ENCODE measurements at places on chromosomes 1 and 21.

DNA sequence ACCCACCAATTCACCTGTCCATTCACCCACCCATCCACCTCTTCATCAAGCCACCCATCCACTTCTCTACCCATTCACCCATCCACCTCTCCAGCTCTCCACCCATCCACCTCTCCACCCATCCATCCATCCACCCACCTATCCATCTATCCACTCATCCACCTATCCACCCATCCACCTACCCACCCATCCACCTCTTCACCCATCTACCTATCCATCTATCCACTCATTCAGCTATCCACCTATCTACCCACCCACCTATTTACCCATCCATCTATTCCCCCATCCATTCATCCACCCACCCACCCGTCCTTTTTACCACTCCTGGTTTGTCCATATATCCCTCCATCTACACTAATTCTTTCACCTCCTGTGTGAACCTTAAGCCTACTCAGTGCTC lies 105.7 kb downstream of the ACTL8 start:
- no peak for DNase-seq

- no peak for DNase-seq
Measured at GRCh38 chr1:36137226-36137625, 12.1 kb downstream of the TRAPPC3 start.

DNA sequence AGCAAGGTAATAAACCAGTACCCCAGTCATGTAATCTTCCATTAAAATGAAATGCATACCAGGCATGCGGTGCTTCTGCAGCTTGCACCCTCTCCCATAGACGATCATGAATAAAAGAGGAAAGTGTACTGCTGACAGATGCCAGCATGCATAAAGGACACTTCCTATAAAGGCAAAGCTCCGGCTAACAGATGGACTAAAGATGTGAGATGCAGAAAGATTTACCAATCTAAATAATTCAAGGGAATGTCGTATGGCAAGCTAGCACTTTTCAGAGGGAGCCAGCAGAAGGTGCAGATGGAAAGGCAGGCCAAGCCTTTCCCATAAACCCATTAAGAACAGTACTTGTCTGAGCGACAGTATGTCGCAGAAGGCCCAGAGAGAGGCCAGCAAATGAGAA lies 542.0 kb downstream of the NUF2 start:
- DNase-seq = no peak

DNA sequence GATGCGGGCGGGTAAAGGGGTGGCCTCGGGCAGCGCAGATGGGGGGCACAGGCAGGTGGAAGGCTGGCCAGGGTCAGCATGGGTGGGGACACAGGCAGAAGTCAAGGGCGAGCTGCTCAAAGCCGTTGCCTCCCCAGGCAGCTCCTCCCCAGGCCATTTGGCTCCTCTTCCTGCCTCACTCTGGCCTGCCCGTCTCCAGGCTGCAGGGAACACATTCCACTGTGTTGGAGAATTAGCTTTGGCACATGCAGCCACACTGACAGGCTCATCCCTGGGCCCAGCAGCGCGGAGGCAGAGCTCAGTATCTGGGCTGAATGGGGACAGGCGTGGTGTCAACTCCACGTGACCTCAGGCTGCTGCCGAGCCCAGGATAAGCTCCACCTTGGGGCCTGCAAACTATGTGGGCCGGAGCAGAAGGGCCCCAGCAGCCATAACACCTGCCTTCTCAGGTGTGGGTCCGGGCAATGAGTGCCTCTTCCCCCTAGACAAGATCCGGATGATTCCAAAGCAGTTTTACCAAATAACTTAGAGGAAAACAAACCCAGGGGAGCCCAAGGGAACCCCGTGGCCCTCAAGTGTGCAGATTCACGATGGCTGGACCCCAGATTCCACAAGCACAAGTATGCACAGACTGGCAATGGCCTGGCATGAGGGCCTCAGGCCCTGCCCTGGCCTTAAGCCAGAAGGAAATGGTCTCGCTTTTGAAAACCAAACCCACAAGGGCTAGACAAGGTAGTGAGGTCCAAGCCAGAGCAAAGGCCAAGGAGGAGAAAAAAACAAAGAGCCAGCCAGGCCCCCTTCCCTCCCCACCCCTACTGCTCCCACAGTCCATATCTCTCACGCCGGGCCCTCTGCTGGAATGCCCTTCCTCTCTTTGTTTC lies 40.2 kb downstream of the HSPG2 start:
- DNase-seq = no peak

DNA sequence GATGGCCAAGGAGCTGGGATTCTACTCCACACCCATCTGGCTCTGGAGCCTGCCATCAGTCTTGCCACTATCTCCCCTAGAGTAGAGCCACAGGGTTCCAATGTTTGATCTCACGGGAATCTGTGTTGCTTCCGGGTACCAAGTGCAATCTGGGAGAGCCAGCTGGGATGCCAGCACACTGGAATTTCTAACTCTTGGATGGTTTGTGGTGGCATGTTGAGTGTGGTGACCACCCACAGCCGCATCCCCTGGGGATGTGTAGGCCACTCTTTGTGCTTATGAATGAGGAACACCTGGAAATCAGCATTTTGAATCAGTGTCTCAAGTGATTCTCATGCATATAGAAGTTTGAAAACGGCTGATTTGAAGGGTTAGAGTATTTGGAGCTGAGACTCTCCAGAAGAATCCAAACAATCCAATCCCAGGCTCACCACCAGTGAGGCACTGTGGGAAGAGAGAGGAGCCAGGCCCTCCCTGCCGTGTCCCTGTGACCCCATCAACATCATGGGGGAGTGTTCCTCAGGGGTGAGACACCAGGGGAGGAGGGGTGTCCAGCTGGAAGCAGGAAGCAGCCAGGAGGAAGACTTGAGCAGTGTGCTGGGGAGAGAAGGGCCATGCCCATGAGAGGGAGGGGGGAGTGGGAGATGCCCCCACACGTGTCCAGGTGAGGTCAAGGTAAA lies 13.4 kb downstream of the FBLIM1 start:
- DNase-seq = no peak

DNA sequence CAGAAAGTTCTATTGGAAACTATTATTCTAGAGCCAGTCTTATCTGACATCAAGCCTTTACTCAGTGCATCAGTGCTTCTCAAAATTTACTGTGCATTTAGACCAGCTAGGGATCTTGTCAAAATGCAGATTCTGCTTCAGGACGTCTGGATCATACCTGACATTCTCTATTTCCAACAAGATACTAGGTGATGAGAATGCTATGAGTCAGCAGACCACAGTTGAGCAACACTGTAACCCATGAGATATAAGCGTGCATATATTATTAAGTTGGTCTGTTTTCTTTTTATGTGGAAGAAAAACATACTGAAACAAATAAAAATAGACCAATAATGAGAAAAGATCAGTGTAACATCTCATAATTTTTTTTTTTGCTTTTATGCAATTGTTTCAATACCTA lies 40.4 kb upstream of the KCNH1 start:
- DNase-seq = no peak

DNA sequence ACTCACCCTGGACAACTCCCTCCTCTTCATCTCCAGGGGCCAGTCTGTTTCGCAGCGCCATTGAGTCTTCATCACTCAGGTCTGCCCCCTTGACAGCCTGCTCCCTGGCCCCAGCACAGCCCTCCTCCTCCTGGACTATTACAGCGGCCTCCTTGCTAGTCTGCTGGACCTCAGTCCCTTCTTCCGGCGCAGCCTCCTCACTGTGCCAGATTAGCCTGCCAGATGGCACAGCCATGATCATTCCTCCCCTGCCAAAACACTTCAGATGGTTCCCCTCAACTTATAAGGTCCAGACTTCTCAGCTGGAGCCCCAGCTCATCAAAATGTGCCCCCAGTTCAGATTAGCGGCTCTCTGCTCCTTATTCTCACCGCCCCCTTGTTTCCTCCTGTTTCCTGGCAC lies 7.0 kb upstream of the CELSR2 start:
- no peak for DNase-seq

- no peak for DNase-seq
Measured at GRCh38 chr1:66852870-66853269, 51.8 kb upstream of the INSL5 start.

- no peak for DNase-seq
Measured at GRCh38 chr1:102071451-102071850, 74.7 kb upstream of the OLFM3 start.

- no peak for DNase-seq
Measured at GRCh38 chr1:10561497-10561896, 86.7 kb downstream of the PEX14 start.
